ENCODE measurements at places on chromosomes 4 and X.
A peak's percentile ranks its signal among the peaks of the same experiment; 100 is the strongest.

DNA sequence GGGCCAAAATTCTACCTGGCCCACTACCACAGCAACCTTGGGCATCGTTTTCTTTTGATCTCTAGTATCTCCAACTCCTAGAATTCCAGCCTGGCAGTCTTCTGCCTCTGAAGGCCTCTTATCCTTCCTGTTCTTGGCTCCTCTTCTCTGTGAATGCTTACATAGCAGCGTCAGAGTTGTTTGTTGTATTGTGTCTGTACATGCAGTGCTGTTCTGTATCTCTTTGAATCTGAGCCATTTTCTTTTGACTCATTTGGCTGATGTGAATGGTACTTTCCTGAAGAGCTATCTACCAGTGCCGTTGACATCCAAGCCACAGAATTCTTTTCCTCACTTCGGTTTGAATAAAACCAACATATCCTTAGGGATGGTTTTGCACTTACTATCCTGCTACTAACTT, 79.2 kb downstream of the TMEM164 start:
- DNase-seq: no peak

GRCh38 chr4:38782452-38783108, at the start of gene TLR10:
Gene TLR10, minus strand, starts transcription at chr4:38782990. Its CDS starts 7,400 bp downstream, at chr4:38775590.
- peak; percentile 48 for DNase-seq

DNA sequence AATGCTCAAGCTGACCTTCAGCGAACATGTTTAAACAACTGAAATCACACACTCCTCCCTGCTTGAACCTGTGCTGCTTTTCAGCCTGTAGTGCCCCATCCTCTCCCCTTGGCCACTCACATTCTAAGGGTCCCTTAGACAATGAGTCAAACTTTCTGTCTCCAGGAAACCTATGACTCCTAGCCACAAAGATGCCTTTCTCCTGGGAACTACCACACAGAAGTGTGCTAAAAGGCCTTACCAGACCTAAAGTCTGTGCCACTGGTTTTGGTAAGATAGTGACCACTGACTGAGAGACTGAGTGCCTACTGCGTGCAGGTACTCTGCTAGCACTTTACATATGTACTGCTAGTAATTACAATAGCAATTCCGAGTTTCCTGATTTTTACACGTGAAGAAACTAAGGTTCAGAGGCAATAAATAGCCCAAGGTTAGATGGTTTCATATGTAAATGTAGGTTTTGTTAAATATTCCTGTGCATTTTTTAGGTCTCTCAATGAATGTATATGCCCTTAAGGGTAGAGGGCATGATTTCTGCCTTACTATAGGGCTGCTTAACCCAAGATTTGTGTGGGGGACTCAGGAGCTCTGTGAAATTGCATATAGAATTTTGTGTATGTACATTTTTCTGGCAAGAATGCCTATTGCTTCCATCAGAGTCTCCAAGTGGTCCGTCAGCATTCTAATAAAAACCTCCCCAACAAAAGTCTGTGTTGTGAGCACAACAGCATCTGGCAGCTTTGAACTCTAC, 71.1 kb downstream of the NSG1 start:
- peak; percentile 81 for DNase-seq

DNA sequence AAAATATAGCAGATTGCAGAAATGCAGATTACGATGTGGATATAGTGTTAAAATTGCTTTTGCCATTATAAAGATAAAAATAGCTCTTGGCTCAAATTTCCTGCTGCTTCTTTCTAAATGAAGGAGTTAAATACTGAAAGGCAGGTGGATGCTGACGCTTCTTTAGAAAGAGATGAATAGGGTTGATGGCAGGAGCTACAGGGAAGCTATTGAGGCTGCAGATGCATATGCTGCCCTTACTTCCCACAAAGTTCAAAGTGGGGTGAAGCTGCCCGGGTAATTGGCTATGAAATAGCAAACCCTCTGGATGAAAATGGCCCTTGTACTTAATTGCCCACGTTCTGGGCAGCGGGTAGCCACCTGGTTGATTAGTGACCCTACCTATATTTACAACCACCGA, 379.5 kb downstream of the ZIC3 start:
- no peak for DNase-seq

DNA sequence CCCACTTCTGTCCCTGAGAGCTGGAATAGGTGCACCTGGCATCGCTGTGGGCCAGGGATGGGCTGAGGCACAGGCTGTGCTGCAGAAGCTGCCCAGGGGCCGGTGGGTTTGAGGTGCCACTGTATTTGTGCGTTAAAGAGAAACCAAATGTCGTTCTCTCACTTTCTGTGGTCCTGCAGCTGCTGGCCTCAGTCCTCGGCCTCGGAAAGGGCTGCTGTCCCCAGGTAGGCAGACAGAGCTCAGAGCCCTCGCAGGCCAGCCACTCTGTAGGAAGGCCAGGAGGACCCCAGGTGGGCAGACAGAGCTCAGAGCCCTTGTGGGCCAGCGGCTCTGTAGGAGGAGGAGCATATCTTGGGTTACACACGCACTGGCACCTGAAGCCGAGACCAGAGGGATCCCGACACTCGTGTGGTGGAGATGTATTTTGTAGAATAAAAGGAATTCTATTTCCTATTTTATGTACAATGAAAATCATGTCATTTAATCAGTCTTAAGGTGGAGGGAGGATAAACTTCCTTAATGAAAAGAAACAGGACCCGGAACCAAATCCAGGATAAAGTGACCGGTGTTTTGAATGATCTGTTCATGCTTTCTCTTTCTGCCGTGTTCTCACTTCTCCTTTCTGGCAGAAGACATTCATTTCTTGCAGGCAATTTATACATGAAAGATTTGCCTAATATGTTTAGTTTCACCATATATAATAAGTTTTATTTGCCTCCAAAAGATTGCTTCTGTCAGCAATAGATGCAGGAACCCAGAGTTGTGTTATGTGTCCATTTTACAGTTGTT, 54.4 kb upstream of the HGFAC start:
- DNase-seq: peak; percentile 22

DNA sequence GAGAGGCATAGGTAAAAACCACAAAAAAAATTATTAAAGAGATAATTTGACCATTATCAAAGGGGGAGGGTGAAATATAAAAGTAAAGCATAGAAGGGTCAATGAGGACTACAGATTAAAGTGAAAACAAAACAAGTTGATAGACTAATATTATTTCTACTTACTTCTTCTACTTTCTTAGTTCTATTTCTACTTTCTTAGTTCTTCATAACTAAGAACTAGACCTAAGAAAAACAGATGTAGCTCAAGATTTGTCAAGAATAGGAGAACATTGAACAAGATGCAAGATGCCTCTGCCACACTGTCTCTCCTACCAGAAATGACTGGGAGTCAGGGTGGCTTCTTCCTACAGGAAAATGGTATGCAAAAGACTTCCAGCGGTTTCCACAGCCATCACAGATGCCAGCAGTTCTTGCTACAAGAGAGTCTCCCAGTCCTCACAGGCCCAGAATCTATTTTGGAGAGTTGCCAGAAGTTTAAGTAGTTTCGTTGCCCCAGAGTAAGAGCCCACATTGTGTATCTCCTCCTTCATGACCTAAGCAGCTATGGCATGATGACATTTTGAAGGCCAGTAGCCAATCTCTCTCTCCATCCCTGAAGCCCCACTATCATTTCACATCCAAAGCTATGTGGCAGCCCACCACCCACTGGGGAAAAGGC, 42.9 kb upstream of the DDX60 start:
- DNase-seq: no peak

GRCh38 chr4:66728280-66728679, 817.0 kb downstream of the CENPC start:
- DNase-seq: no peak

GRCh38 chr4:184097815-184098214, 119.9 kb downstream of the ENPP6 start:
- no peak for DNase-seq

- no peak for DNase-seq
Measured at GRCh38 chr4:10243856-10244255, 127.3 kb upstream of the WDR1 start.

GRCh38 chr4:21447301-21448054, 501.1 kb downstream of the KCNIP4 start:
- DNase-seq: peak; percentile 2
